ENCODE measurements at places on chromosomes 2 and 18. TPM values are rescaled to one million over a fixed set of nuclear protein-coding genes. Genes with fewer than 3 reads are reported as not detected.

Gene SPATA3
- total RNA-seq: not detected

Gene DYNC2LI1
- total RNA-seq: 44.1 TPM

Gene LDLRAD4
- 104 TPM for total RNA-seq

Gene OR6B3
- total RNA-seq: not detected

Gene SLC8A1
- total RNA-seq: 431 TPM

Gene AFF3
- total RNA-seq: 22.1 TPM

Gene KIF1A
- total RNA-seq: 2.2 TPM

Gene LTBP1
- total RNA-seq: 246 TPM

Gene SDC1
- 55.4 TPM for total RNA-seq

Gene RGPD4
- total RNA-seq: 2.2 TPM

Gene FAP
- 161 TPM for total RNA-seq

Gene RIT2
- total RNA-seq: not detected

Gene PROKR1
- total RNA-seq: 0.72 TPM

Gene VIT
- total RNA-seq: 3.9 TPM

Gene ASXL3
- total RNA-seq: 15.9 TPM
